ENCODE measurements at places on chromosomes 3 and 15.

DNA sequence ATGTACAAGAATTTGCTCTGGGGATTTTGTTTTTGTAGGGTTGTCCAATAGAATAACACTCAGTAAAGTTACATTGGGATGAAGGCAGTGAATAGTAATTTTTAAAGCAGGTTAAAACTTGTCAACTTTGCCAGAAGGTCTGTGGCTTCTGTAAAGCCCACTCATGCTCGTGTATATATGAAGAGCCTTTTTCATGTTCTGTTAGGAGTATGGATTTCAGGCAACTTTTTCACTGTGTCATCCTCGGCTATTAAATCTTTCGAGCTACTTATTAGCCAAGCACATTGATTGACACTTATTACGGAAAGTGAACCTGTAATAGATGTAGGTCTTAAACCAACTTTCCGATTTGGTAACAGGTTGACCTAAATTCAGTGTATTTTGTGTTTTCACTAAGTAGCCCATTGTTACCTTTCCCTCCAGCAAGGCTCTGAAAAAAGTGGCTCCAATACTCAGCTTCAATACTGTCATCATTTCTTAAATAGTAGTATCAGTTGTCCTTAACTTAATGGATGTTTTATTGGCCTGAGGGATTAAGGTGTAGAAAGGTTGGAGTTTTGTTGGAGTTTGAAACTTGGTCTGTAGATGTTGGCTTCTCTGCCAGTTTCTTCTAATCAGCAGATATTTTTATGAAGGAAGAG lies 1.7 kb downstream of the PAK2 start:
- no peak for DNase-seq

DNA sequence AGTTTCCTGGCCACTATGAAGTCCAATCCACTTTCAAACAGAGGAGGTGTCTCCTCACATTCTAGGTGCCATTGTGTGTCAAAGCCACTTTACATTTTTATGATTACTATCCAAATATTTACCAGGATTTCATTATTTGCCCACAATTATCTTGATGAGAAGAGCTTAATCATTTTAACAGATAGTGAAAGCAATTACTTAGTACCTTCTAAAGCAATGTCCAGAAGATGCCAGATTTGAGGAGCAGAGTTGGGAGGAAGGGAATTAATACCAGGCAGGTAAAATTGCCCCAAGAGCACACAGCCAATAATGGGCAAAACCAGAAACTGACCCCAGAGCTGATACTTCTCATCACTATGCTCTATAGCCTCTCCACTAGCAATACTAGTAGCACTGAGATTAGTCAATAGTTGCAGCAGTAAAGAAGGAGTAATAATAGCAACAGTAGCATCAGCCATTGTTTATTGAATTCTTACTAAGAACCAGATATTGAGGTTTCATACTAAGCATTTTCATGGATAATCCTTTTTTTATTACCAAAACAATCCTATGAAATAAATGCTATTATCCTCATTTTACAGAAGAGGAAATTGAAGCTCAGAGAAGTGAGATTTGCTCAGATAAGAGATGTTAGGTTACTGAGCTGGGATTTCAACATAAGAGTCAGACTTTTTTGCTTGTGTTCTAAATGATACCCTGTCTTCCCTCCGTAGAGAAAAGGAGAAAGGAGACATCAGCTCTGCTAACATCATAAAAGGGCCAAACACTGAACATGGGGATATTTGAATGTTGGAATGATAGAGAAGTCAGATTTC lies 509.3 kb upstream of the CFAP20DC start:
- DNase-seq: no peak

DNA sequence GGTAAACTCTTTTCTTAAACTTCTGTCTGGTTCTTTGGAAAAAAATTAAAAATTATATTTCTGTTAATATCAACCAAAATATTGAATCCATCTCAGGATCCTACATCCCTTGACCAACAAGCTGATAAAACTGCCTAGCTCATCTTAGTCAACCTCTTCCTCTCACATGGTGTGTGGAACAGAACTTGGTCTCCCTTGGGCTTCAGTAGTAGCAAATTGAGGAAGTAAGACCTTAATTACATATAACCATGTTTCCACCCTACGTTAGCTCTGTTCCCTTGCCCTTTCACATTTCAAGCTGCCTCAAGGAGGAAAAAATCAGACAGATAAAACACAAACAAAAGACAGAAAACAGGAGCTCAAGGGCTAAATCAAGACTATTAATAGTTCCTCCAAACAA lies 116.4 kb downstream of the GREM1 start:
- no peak for DNase-seq

DNA sequence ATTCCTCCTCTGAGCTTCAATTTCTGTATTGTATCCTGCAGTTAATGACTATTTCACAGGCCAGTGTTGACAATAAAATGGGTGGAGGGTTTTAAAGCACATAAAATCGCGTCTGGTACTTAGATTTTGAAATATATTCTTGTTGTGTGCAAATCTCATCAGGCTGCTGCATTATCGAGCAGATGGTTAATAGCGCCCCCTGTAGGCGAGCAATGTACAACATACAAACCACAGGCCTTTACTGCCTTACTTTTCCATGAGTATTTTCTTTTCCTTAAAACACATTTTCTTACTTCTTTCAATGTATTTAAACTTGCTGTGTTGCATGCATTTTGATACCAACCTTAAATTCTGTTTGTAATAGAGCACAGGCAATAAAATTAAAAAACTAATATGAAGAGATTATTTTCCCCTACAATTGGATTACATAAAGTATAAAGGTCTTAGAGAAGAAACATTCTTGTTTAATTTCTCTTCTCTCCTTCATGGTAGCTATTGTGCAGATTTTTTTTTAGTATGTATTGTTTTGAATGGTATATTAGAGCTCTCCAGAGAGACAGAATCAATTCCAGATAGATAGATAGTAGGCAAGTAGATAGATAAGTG lies 608.4 kb downstream of the CADM2 start:
- peak; percentile 37 for DNase-seq

GRCh38 chr3:178067721-178068120 lies 468.5 kb upstream of the KCNMB2 start:
- DNase-seq: no peak

- DNase-seq: peak; percentile 7
These were observed 52.0 kb downstream of the NTRK3 start for GRCh38 chr15:88204584-88204983.

DNA sequence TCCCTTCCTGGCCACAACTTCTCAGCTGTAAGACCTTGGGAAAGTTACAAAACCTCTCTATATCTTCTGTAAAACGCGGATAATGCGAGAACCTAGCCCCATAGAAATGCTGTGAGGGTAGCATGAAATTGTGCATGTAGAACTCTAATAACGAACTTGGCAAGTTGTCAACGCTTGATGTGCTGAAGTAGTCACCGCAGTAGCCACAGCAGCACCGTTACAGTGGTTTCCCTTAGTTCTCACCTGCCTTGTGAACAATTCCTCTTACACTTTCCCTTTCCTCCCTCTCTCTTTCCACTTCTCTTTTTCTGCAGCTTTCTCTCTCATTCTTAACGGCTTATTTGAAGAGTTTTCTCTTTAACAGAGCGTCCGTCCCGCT lies 447 bp upstream of the SHQ1 start:
- DNase-seq: no peak

DNA sequence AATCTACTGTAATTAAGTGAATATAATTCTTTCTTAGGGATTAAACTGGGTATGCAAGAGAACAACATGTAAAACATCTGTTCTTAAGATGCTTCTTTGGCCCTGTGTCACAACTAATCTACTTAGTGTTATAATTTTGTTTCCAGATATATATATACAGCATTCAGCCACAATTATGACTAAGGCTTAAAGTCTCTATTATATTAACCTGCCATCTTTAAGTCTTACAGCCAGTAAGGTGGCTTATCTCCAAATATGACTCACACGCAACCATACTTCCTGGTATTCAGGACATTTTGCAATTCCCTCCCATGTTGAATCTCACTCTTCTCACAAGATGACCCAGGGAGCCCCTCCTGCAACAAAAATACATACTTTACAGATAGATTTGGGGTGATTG lies 6.6 kb upstream of the KBTBD8 start:
- peak; percentile 82 for DNase-seq

DNA sequence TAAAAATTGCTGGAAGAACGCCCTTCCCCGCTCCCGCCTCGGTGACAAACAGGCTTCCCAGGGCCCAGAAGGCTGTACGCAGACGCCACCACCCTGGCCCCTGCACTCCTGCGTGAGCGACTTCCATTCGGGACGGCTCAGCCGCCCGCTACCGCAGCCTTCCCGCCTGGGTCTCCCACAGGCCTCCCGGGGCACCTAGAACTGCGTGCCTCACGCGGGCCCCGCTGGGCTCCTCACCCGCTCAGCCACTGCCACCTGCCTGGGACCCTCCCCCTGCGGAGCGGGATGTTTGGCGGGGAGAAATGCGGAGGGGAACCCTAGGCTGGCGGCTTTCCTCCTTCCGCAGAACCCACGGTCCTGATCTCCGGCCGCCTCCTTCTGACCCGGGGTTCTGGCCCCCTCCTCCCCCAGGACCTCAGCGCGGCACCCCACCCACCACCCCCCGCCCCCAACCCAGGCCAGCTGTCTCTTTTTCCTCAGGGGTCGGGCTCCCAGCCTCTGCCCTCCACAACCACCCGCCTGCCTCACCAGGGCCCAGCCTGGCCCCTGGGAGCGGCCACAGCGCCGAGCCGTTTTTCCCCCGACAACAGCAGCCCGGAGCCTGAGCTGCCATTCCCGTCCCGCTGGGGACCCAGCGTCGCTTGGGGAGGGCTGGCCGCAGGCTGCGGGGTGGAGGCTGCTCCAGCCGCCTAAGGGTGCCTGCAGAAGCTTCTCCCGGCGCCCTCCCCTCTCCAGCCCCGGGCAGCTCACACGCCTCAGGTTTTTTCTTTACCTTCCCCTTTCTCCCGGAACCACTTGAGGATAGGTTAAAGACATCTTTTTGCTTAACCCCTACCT lies 27.6 kb upstream of the RAB7A start:
- DNase-seq: peak; percentile 30

DNA sequence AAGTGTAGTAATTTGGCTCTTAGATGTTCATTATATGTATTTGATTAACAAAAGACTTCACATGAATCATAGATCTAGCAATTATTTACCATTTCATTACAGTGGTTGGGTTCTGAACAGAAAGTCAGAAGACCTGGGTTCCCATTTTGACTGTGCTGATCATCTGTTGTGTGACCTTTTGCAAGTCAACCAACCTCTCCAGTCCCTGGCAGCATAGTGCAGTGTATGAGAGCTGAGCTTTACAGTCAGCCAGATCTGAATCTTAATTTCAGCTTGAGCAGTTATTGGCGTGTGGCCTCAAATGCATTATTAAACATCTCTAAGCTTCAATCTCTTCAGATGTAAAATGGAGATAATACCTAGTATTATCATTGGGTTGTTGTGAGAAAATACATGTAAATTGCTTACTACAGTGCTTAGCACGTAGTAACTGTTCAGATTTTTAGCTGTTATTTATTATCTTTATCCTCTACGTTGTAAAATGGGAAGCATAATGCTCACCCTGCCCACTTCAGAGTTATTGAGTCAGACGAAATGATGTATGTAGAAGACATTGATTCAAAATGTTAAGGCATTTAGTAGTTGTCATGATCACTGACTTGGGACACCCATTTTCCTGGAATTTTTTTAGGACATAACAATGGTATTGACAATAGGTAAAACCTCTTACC lies 104.0 kb downstream of the KLHL25 start:
- no peak for DNase-seq

- no peak for DNase-seq
These were observed 135.3 kb downstream of the PCCB start for GRCh38 chr3:136385457-136385856.

DNA sequence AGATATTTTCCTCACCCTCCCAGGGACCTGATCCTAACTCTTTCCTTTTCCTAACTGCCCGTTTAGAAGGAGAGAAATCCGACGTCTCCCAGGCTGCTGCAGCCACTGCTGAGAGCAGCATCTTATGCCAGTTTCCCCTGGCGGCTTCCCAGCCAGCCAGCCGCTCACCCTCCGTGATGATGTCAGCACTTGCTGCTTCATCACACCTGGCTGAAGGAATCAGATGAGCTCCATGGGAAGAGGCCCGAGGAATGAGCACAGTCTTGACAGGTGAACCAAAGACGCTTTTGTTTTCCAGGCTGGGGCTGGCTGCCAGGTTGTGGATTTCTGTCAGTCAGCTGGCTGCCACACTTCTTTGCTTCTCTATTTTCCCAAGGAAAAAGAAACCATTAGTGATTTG lies 445.1 kb upstream of the RBMS3 start:
- peak; percentile 3 for DNase-seq

DNA sequence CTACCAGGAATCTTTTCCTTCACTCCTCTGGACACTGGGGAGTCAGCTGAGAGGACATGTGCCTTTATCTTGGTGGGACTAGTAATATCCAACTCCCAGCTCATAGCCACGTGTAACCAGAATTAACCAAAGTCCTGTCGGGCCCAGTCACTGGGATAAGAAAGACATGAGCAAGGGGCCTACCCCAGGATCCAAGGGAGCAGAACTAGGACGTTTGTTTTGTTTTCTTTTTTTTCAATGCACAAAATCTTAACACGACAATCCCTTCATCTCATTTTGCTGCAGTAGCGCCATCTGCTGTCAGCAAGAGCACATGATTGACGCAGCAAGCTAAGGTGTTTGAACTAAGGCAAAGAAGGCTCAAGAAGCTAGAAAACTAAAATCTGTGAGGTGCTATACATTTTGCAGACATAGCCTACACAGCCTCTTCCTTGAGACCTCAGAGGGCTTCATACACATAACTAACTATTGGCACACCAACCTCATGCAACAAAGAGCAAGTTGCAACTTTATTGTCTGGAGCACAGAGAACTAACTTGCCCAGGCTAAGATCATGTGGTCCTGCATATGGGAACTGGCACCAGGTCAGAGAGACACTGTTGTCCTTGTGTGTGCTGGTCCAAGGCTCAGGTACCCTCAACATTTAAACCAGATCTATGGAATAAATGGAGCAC lies 43.6 kb downstream of the RLBP1 start:
- peak; percentile 76 for DNase-seq

GRCh38 chr15:98720031-98720430 lies 71.7 kb downstream of the IGF1R start:
- no peak for DNase-seq

GRCh38 chr15:27677951-27678350 lies 421.2 kb downstream of the OCA2 start:
- DNase-seq: no peak

GRCh38 chr3:99920481-99921376 lies 103.1 kb downstream of the CMSS1 start:
- peak; percentile 68 for DNase-seq

DNA sequence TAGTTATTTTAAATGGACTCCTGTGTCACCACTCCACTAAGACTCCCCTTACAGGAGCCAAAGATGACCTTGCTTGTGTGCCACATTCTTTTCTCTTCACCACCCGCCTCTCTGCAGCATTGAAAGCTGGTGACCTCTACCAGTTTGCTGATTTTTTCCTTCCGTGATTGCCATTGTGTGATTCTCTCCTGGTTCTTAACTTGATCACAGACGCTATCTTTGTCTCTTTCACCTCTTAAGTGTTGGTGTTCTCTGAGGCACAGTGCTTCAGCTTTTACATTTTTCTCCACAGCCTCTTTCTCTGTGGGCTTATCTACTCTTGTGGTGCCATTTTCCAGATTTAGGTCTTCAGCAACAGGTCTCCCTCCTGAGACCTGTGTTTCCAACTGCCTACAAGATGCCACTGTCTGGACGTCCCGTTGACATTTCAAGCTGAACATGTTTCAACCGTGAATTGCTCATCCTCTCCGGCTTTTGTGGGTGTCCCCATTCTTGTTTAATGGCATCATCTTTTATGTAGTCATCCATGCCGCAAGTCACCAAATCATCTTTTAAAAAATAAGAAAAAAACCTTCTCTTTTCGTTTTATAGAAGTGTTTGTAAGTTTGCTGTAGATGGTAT lies 26.5 kb downstream of the IQGAP1 start:
- peak; percentile 93 for DNase-seq

GRCh38 chr15:69161079-69161877 lies 843 bp downstream of the GLCE start:
- peak; percentile 31 for DNase-seq

GRCh38 chr3:151154566-151154965 lies 48.5 kb downstream of the GPR171 start:
- DNase-seq: no peak

Measured in fibroblast of skin of right biceps (primary cell).